Effector CD8-positive, alpha-beta T cell (primary cell): ENCODE measurements at places on chromosomes 4 and X.

DNA sequence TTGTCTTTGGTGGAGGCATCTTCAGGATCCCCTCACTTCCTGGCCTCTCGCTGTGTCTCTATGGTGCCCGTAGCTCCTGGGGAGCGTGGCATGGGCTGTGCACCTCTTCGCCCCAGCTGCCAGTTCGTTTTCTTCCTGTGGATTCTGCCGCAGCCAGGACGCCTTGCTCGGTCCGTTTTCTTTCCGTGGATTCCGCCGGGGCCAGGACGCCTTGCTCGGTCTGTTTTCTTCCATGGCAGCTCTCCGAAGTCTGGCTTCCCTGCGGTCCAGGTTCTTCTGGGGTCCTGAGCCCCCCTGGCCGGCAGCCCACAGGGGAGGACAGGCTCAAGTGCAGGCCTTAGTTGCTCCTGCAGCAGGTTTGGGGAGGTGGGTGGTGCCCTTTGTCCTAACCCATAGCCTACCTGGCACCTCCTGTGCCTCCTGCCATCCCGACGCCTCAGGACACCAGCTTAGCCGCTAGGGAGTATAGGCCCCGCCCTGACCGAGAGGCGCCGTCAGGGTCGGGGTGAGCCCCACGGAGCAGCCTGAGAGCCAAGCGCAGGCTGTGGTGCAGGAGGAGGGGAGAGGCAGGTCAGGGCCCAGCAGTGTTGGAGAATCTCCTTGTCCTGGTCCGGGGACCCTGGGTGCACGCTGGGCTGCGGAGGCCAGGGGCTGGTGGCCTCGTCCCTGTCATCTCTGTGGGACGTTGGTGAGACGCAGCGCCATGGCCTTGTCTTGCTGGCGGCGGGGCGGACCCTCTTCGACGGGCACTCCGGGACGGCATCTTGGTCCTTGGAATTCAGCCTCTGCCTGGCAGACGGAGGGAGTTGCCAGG lies 27.1 kb downstream of the UVSSA start:
- no peak for DNase-seq

DNA sequence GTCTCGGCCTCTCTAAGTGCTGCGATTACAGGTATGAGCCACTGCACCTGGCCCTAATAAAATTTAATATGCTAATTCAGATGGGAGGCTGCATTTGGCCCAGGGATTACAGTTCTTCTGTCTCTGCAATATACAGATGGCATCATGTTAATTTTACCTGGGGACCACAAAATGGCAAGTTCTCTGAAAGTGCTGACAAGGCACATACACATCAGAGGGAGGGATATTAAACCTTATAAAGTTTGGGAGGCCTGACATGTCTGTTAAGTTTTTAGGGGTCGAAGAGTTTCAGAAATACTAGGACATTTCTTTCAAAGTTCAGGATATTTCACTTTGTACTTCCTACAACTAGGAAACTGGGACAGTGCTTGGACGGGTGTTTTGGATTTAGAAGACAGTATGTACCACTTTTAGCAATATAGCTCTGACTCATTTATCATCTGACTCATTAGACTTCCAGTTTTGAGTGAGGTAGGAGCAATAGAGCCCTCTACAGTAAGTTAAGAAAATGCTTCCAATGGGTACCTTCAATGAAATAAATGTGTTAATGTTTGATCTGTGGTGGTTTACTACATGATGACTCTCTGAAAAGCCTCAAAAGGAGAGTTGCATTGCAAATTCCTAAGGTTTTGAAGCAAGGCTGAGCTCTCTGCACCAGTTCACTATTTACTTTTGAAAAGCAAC lies 981.0 kb upstream of the HS3ST1 start:
- DNase-seq: no peak

DNA sequence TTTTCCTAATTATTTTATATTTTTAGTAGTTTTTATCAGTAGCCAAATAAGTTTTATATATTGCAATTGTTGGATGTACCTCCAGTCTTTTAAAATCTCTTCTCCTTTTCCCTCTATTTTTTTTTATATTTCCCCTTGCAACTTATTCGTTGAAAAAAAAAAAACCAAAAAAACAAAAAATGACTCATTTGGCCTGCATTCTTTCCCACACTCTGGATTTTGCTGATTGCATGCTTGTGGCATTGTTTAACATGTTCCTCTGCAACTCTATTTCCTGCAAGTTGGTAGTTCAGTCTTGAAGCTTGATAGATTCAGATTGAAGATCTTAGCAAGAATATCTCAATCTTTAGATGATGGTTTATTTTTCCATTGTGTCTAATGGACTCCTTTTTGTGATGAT lies 260.6 kb upstream of the BOD1L1 start:
- no peak for DNase-seq

DNA sequence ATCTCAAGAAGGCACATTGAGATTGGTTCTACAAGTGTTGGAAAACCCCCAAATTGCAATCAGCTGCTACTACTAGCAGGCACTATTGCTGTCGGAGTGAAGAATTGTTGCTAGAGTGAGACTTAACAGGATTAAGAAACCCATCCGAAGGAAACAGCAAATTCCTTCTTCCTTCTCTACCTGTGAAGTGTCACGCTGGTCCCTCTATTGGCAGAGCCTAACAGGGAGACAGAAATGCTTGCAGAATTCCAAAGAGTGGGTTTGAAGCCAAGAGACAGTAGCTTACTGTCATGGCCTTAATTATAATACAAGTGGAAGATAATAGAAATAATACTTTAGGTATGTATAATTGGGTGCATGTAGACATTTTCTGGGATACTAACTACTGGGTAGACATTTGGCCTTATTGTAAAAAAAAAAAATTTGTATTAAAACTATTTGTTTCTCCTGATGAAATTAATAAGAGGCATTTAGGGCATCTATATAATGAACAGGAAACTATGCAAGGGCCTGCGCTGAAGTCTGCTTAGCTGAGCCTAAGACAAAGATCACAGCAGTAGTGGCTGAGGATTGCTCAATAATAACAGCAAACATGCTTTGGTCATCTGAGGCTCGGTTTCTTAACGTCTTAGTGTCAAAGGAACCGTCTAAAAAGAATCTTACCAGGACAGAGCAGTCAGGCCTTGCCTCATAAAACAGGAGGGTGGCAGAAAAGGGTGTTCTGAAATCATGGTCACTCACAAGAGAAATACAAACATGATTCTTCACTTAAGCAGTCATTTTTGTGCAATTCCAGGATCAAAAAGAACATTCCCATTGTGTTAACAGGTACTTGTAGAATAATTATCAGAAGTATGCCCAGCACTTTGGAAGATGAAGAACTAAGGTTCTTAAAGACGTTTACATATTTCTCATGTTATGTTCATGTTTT lies 40.8 kb downstream of the FAM241A start:
- no peak for DNase-seq

- no peak for DNase-seq
Observed at GRCh38 chr4:30837131-30837539, 117.0 kb downstream of the PCDH7 start.
